ENCODE measurements at places on chromosomes 1 and 21. TPM values are rescaled to one million over a fixed set of nuclear protein-coding genes. Genes with fewer than 3 reads are reported as not detected.

LACTBL1 gene
- not detected for total RNA-seq

TOMM20 gene
- 92.7 TPM for total RNA-seq

OR2L5 gene
- not detected for total RNA-seq

ARHGEF16 gene
- 0.17 TPM for total RNA-seq

PCAT6 gene
- total RNA-seq: 0.51 TPM

TPTE gene
- total RNA-seq: not detected

OR2T35 gene
- not detected for total RNA-seq

CD1E gene
- not detected for total RNA-seq

NENF gene
- total RNA-seq: 65.5 TPM

RAB7B gene
- total RNA-seq: 9.1 TPM

F3 gene
- total RNA-seq: 50.8 TPM

OR2T8 gene
- not detected for total RNA-seq

OR2AJ1 gene
- total RNA-seq: not detected

KRTAP19-1 gene
- total RNA-seq: not detected

OLIG2 gene
- not detected for total RNA-seq

AVPR1B gene
- not detected for total RNA-seq

IL24 gene
- total RNA-seq: not detected

RIMS3 gene
- 0.33 TPM for total RNA-seq

ZNF697 gene
- 22.3 TPM for total RNA-seq

OR6K3 gene
- total RNA-seq: not detected

TMEM82 gene
- not detected for total RNA-seq

GPR52 gene
- total RNA-seq: 0.66 TPM

SUSD4 gene
- under 0.01 TPM for total RNA-seq

TNFRSF25 gene
- 1.5 TPM for total RNA-seq

AADACL4 gene
- not detected for total RNA-seq

LCE6A gene
- not detected for total RNA-seq

CASQ1 gene
- total RNA-seq: 0.26 TPM

DRAXIN gene
- 0.51 TPM for total RNA-seq

TMPRSS15 gene
- total RNA-seq: not detected

LTN1 gene
- total RNA-seq: 20.8 TPM

CACNA1S gene
- not detected for total RNA-seq

PARS2 gene
- total RNA-seq: 4.4 TPM

IL20 gene
- total RNA-seq: not detected

CNTN2 gene
- total RNA-seq: not detected

FMO2 gene
- total RNA-seq: 125 TPM

ELF3 gene
- 0.17 TPM for total RNA-seq

ZNF593OS gene
- total RNA-seq: not detected

SLC6A9 gene
- total RNA-seq: 13.6 TPM

NIBAN1 gene
- total RNA-seq: 91.7 TPM

OR2T3 gene
- not detected for total RNA-seq

SLC45A1 gene
- total RNA-seq: 2.3 TPM

LIN28A gene
- not detected for total RNA-seq
